Stimulated activated CD4-positive, alpha-beta T cell treated with anti-CD3 and anti-CD28 coated beads, Interleukin-12 subunit alpha, Interleukin-12 subunit beta, amount 100 ng/mL, for 4 hours (primary cell): ENCODE measurements at places on chromosomes 4 and X.

GRCh38 chrX:148695255-148695654 lies 194.8 kb downstream of the AFF2 start:
- DNase-seq = no peak

DNA sequence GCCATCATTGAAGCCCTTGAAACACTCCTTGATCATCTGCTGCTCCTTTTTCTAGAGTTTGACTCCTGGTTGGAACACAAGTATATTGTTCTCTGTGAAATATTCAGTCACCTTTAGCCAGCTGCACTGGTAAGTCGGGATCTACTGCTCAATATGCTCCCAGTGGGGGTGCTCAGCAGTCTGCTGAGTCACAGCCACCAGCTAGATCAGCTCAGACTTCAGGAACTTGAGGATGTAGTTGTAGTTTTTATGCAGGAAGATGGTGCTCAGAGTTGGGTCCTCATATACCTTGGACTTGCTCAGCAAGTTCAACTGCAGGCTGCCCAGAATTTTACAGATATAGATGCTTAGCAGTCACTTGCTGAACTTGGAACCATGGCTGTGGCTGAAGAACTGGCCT lies 202.5 kb upstream of the RPL34 start:
- no peak for DNase-seq

DNA sequence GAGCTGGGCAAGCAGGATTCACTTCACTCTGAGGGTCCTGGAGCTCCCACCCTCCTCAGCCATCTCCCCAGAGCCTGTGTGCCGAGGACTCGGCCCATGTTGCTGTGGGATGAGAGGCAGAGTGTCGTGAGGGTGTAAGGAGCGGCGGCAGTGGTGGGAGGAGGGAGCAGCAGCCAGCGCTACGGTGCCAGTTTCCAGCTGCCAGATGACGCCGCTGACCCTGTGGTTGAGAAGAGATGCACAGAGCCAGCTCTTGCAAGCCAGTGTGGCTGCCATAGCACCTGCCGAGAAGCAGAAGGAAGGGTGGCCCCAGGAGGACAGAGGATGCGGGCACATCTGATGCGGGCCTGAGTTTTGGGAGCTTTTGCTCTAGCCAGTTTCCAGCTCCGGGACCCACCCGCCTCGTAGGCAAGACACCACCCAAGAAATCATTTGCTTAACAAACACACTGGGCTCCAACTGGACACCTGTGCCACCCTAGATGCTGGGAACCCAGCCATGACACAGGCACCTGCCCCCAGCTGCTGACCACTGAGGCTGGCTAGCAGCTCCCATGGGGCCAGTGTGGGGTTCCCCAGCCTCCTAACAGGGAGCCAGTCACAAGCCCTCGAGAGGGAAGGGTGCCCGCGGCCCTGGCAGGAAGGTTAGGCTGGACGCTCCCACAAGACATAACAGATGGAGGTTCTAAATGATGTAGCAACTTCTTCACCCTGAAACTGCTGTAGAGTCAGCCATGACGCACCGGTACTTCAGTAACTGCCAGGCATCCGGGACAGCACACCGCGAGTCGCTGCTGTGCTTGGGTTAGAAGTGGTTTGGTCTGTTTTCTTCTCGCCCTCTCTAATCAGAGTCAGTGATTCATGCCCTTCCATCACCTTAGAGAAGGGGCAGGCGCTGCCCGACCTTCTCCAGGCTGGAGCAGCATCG lies 8.9 kb downstream of the MSANTD1 start:
- no peak for DNase-seq

DNA sequence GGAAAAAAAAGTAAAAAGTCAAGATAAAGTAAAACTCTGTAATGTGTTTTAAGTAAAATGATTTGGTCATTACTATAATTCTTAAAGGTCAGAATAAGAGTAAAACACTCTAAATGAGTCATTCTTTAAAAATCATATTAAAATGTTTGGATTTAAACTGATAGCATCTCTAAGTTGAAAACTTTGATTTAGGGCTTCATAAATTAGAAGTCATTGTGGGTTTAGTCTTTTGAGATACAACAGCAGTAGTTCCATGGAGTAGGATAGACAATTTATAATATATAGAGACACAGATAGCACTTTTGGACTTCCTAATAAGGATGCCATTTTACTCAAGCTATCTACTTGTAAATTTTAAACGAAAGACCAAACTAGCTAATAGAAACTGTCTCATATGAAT lies 77.1 kb upstream of the PABPC4L start:
- DNase-seq = no peak

GRCh38 chr4:8035371-8035780 lies 95.7 kb upstream of the AFAP1 start:
- DNase-seq = no peak

DNA sequence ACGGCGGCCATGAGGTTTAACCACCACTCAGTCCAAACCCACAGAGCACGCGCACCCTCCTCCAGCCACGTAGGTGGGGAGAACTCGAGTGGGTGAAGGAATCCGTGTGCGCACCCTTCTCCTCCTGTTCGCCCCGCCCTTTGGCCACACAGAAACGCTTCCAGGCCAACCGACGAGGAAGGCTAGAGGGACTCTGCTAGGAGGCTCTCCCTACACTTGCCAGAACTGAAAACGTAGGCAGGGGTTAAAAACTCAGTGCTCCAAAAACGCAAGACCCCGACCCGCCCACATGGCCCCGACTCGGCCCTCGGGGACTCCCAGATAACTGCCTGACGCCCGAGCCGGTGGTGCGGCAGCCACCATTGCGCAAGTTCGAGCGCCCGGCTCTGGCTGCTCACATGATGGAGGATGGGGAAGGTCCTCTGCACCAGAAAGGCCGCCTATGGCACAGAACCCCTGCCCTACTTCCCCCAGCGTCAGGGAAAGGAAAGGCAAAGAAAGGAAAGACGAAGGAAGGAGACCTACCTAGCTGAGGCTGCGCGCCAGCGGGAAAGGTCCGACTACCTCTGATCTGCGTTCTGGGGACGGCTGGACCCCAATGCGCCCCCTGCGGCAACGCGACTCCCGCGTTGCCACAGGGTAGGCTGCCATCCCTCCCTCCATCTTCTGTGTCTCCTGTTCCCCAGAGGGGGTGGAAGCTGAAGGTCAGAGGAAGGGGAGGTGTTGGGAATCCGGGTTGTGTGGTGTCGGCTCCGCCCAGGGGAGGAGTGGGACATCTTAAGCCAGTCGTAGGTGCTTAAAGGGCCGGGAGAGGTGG lies 201.9 kb upstream of the AGTR2 start:
- DNase-seq = no peak

DNA sequence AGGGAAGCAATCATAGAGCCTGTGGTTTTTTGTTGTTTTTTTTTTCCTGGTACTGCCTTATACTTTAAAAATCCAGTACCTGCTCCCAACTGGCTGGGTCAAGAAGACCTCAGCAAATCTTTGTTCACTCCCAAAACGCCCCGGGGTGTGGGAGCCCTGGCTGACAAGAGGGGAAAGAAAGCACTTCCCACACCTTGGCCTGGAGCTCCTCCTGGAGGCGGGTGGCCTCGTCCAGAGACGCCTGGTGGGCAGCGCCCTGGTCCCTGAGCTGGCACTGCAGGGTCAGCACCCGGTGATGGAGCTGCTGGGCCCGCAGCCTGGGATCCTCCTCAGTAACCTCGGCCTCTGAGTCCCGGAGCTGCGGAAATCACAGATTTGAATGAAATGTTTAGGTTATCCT lies 38.2 kb downstream of the C4orf50 start:
- DNase-seq = no peak

DNA sequence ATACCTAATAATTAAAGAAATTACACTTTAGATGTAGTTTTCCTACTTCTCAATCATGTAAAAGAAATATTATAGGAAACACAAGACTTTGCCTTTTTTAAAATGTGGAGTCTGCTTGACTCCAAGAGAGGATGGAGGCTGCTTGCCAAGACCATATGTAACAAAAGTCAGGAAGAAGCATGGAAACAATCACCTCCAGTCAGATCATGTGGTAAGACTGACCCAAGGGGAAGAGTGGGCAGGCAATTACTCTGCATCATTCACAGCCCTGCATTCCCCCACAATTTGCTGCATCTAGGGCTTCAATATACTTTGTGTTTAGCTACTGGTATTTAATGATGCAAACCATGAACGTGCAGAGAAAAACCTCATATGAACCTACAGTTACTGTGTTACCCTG lies 78.0 kb upstream of the RXFP1 start:
- DNase-seq = no peak

GRCh38 chrX:73478961-73479360 lies 32.1 kb downstream of the CDX4 start:
- DNase-seq = no peak

GRCh38 chrX:54746928-54747327 lies 51.1 kb downstream of the ITIH6 start:
- DNase-seq = no peak

DNA sequence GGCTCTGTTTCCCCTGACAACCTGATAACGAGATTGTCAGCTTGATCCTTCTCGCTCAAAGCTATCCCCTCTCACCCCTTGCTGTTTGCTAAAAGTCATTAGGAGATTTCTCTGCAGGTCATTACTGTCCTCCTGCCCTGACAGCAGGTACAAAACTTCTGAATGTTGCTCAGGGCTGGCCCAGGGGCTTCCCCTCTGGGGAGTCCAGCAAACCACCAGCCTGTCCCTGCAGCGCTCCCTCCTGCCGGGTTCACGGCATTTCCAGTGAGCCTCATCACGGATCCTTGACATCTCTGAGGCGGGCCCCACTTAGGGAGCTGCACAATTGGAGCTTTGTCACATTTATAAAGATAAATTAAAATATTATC lies 5.2 kb upstream of the SORCS2 start:
- no peak for DNase-seq

DNA sequence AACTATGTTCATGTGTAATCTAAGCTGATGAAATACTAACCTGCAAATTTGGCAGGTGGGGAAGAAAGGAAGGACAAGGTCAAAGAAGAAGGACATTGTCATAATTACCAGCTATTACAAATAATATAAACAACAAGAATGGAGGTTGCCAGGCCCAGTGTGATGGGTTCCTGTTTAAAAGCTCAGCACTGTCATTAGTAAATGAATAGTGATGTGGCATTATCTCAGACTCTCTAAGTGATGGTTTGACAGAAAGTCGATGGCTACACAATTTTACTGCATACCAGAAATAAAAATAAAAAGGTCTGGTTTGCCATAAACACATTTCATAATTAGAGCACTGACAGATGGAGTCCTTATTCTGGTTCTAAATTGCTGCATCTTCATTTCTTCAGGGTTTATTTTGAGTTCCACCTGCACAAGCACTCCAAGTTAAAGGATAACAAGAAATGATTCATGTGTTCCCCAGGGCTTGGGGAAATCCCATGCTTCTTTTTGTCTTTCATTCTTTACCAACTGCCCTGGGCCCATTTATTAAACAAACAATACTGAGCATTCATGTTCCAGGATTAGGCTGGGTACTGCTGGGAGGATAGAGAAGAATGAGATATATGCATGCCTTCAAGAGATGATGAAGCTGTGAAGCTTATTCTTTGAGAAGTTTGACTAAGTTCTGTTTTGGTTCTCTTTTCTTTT lies 367.8 kb upstream of the RASGEF1B start:
- DNase-seq = no peak

DNA sequence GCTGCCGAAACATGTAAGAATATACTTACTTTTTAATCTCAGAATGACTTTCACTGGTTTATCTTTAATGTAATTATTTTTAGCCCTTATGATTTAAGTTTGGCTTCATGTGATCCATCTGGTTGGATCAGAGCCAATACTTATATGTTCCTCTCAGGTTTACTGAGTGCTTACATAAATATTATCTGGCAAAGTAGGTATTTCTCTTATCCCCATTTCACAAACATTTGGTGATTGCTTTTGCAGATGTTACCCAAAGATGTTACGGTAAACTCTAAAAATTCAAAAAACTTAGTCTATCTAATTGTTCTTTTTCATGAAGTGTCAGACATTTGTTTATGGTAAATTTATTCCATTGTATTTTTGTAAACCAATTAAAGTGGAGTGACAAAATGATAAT lies 115.0 kb upstream of the TLL1 start:
- no peak for DNase-seq

DNA sequence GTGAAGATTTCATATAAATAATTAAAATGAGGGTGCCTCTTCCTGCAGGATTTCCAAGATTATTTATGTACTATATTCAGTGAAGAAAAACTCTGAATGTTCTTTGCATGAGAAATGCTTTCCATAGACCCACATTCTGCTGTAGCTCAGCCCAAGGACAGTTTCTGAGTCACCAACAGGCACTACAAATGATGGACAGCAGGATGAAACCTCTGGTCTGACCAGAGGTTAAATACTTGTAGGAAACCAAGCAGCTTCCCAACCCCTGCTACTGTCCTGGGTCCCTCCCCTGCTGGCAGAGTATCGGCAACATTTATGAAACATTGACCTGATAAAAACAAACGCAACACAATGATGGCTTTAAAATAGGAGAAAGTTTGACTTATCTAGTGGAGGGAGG lies 73.1 kb downstream of the CXXC4 start:
- DNase-seq = no peak

GRCh38 chrX:126141014-126141413 lies 25.1 kb downstream of the DCAF12L2 start:
- no peak for DNase-seq
